ENCODE measurements at places on chromosomes 4 and X.

DNA sequence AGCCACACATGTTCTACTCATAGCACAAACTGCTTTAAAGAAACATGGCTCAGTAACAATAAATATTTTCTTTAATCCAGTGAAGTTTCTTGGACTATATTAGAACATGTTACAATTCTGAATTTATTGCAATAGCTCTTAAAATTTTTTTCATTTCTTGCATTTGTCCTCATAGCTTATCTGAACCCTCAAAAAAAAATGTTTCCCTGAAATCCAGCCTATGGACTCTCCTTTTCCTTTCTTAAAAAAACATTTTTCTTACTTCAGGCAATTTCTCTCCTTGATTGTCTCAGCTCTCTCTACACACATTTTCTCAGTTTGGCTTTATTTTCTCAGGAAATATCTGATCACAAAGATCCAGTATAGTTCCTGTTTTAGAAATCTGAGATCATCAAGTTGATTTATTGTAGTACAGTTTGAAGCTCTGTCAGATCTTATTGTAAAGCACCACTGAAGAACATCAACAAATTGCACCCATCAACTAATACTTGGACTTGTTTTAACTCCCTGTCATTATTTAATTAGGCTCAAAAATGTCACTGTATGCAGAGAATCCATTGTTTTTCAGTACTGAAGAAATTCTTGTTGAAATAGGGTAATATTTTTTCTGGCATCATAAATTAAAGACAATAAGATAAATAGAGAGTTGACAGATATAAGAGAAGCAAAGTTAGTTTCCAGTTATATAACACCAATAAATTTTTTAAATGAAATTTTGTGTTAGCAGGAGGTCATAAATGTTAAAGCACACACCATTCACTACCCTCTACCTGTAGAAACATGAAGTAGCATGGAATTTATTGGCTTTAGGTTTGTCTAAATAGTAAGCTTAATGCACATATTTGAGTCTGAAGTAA, 317.7 kb downstream of the ARHGAP24 start:
- H3K4me3 ChIP-seq = no peak overlapping the region
- no peak for DNase-seq
- no peaks in the 10 kb centered on the region for H3K36me3 ChIP-seq
- H3K27ac ChIP-seq = no peak overlapping the region

GRCh38 chr4:15542760-15543159, 73.1 kb downstream of the CC2D2A start:
- H3K4me3 ChIP-seq = no peak overlapping the region
- H3K27ac ChIP-seq = no peak overlapping the region
- no peak for DNase-seq
- no peaks in the 10 kb centered on the region for H3K27me3 ChIP-seq
- H3K36me3 ChIP-seq = peaks cover 4% of the 10 kb centered on the region
- H3K4me1 ChIP-seq = peaks cover 11% of the 10 kb centered on the region

DNA sequence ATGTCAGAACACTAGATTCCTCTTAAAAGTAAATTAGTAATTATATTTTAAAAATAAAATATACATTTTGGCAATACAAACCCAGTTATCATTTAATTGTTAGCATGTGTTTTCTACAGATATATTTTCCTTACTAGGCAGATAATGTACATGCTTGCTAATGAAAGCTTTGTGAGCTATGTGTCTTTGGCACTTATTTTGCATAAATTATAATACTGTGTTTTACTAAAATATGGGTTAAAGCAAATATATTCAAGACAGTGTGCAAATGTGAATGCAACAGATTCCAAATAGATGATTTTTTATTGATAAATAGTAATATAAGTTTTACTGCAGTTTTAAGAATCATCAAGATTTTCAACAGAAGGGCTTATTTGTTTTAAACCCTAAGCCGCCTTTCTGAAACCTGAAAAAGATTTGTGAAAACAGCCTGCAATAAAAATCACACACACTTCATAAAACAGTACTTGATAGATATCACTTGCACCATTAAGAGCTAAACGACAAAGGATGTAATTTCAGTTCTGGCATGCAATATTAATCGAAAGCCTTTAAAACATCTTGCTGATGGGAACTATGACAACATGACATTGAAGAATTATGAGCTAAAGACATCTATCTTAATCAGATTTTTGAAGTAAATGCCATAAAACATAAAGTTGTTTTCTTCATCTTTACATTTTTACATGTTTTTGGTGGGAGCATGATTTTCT, 333.3 kb downstream of the DCTD start:
- H3K27ac ChIP-seq = no peak overlapping the region
- H3K4me1 ChIP-seq = peaks cover 6% of the 10 kb centered on the region
- no peak overlapping the region for H3K4me3 ChIP-seq
- H3K36me3 ChIP-seq = peaks cover 3% of the 10 kb centered on the region
- no peaks in the 10 kb centered on the region for H3K27me3 ChIP-seq

- no peaks in the 10 kb centered on the region for H3K36me3 ChIP-seq
- peak; percentile 81 for DNase-seq
- H3K27ac ChIP-seq = no peak within 1 kb of the TSS
- peak within 1 kb of the TSS; percentile 74 for H3K4me3 ChIP-seq
Measured at GRCh38 chr4:89307446-89308160, at the start of gene GPRIN3. GPRIN3 (minus strand) TSS chr4:89307800; CDS start chr4:89250110, 57,690 bp downstream.

DNA sequence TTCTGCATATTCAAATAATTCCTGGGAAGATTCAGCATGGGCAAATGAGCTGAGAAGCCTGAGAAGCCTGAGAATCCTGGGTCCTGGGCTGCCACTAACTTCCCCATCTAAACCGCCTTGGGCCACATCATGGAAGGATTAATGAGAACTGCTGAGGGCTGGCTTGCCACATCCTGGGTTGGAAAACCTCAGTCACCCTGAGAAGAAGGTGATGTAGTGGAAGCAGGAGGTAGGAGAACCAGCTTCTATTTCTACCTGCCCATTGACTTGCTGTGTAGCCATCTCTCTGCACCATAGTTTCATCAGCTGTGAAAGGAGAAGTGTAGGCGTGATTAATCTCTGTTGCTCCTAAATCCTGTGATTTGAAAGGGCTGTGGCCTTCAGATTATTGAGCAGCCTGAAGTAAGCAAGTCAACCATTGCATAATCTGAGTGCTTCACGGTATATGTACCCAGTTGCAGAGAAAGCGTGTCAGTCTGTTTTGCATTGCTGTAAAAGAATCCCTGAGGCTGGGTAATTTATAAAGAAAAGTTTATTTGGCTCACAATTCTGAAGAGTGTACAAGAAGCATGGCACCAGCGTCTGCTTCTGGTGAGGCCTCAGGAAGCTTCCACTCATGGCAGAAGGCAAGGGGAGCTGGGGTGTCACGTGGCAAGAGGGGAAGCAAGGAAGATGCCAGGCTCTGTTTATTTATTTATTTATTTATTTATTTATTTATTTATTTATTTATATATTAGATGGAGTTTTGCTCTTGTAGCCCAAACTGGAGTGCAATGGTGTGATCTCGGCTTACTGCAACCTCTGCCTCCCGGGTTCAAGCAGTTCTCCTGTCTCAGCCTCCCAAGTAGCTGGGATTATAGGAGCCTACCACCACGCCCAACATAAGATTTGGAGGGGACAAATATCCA, 140.9 kb upstream of the ATP6AP2 start:
- H3K27me3 ChIP-seq = no peaks in the 10 kb centered on the region
- H3K36me3 ChIP-seq = no peaks in the 10 kb centered on the region
- no peak overlapping the region for H3K27ac ChIP-seq
- DNase-seq = no peak
- H3K4me1 ChIP-seq = peaks cover 2% of the 10 kb centered on the region

GRCh38 chrX:9670136-9670814, 95.4 kb downstream of the GPR143 start:
- peaks cover 3% of the 10 kb centered on the region for H3K36me3 ChIP-seq
- H3K27ac ChIP-seq = no peak overlapping the region
- no peak for DNase-seq
- no peak overlapping the region for H3K4me3 ChIP-seq

DNA sequence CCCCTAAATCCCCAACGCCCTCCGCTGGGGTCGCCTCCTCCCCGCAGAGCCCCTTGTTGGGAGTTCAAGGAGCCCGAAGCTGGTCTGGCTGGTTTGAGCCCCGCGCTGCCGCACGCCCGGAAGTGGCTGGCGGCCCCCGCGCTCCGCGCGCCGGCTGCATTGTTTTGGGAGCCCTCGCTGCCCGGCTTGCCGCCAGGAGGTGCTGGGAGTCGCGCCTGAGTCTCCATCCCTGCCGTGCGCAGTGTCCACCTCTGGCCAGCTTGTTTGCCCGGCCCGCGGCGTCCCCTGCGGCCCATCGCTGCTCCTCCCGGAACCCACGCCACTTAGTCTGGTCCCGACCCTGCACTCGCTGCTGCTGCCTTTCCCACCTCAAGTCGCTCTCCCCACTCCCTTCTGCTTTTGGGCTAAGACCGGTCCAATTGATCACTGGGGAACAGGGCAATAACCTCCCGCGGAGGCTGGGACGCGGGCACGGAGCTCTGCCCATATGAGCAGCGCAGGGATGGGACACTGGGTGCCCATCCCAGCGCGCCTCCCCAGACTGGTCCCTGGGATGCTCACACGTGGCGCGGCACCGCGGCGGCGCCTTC, 2.2 kb upstream of the SFRP2 start:
- peak overlapping the region; percentile 55 for H3K27ac ChIP-seq
- H3K27me3 ChIP-seq = no peaks in the 10 kb centered on the region
- H3K4me1 ChIP-seq = peaks cover 18% of the 10 kb centered on the region
- peak; percentile 51 for DNase-seq

GRCh38 chr4:170386511-170386910, 296.8 kb upstream of the AADAT start:
- H3K4me3 ChIP-seq = no peak overlapping the region
- H3K27me3 ChIP-seq = no peaks in the 10 kb centered on the region
- DNase-seq = no peak

DNA sequence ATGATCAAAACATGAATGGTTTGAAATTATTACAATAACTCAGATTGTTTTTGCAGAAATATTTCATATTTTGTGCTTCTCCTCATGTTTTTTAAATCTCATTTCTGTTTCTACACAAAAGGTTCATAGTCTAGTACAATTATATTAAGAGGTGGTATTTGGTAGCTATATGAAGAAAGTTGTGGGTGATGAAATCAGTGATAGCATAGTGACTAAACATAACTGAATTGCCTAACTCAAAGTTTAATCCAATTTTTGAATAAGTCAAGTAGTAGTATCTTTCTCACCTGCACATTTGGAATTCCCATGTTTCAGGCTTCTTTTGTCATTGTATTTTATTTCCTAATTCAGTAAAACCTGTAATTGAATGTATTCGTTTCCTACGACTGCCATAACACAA, 648.7 kb downstream of the GRID2 start:
- no peak for DNase-seq
- no peak overlapping the region for H3K27ac ChIP-seq
- H3K27me3 ChIP-seq = no peaks in the 10 kb centered on the region
- no peak overlapping the region for H3K4me3 ChIP-seq

DNA sequence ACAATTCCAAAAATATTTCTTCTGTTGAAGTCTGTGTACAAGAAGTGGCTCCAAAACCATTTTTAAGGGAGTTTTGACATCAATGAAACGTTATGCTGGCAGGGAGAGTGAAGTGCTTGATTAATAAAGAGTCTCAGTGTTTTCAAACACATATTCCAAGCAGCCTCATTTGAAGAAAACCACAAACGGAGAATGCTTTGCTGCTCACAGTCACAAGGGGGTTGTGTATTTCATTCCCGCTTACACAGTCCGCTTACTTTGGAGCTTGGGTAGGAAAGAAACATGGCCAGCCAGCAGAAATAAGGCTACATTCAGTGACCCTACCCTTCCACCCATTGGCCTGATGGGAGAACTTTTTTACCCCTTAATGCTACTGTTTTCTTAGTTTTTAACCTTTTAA, 586.2 kb downstream of the RAB28 start:
- DNase-seq = no peak
- no peak overlapping the region for H3K4me3 ChIP-seq
- H3K27me3 ChIP-seq = no peaks in the 10 kb centered on the region

DNA sequence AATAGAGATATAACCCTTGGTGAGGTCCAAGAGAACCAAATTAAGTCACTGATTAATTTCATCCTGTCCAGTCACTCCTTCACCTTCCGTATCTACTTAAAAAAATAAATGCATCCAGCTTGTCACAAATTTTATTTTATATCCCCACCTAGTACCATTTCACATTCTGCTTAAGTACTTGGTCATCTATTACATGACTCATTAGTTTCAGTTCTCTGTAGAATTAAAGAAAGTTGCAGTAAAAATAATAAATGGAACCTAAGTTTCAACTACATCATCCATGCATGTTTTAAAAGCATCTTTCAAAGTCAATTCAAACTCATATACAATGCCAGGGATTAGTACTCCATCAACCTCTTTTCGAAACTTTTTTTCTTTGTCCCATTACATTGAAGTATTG, 130.2 kb downstream of the SH2D1A start:
- H3K27ac ChIP-seq = no peak overlapping the region
- H3K4me1 ChIP-seq = peaks cover 2% of the 10 kb centered on the region
- H3K27me3 ChIP-seq = no peaks in the 10 kb centered on the region
- H3K4me3 ChIP-seq = no peak overlapping the region
- H3K36me3 ChIP-seq = no peaks in the 10 kb centered on the region
- DNase-seq = no peak

DNA sequence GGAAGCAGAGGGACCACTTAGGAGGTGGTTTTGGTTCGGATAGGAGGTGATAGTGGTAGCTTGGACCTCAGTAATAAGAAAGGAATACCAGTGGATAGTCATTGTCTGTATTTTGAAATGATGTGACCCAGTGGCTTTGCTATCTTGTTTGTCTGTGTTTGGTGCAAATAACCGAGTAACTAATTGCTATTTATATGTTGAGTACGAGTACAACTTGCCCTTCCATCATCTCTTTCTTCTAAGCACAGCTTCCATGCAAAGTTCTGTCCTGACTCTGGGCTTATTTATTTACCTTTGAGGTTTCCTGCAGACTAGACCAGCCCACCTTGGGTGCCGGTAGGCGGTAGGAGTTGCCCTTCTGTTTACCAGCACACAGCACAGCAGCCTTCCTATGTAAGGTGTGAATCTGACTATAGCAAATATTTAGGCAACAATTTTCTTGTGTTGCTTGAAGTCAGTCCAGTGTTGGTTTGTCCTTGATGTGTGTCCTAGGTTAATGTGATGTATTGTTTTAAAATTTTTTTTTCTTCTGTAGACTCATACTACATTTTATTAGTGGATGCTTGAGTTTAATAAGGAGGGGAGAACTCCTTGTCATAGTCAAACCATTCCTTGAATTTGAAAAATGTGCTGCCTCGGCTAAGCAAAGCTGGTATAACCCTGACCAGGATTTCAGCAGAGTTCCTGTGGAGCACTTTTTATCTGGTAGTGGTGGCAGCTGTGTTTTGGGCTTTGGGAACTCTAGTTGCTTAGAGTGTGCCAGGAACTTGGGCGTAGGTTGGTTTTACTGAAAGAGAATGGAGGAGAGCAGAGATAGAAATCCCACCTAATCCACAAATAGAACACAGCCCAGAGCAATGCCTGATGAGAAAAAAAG, 21.9 kb downstream of the PTTG2 start:
- H3K4me1 ChIP-seq = peaks cover 5% of the 10 kb centered on the region
- no peaks in the 10 kb centered on the region for H3K27me3 ChIP-seq
- no peak for DNase-seq
- no peak overlapping the region for H3K4me3 ChIP-seq
- H3K27ac ChIP-seq = no peak overlapping the region

- H3K27me3 ChIP-seq = no peaks in the 10 kb centered on the region
- H3K4me3 ChIP-seq = no peak overlapping the region
Measured at GRCh38 chrX:118423558-118423957, 72.1 kb upstream of the DOCK11 start.

GRCh38 chrX:28586286-28586685, 960 bp upstream of the IL1RAPL1 start:
- no peaks in the 10 kb centered on the region for H3K4me1 ChIP-seq
- DNase-seq = no peak
- no peaks in the 10 kb centered on the region for H3K36me3 ChIP-seq
- no peak overlapping the region for H3K27ac ChIP-seq
- H3K27me3 ChIP-seq = no peaks in the 10 kb centered on the region

Measured in H1 (cell line).